ENCODE measurements at places on chromosomes 6 and 20. TPM values are rescaled to one million over a fixed set of nuclear protein-coding genes. Genes with fewer than 3 reads are reported as not detected.

Gene RNF39
- polyA plus RNA-seq, result 1.0 TPM

Gene C6orf52
- 2.5 TPM for polyA plus RNA-seq

Gene PACSIN1
- 0.08 TPM for polyA plus RNA-seq

Gene DYNLT2
- polyA plus RNA-seq, result 0.69 TPM

Gene IP6K3
- 1.3 TPM for polyA plus RNA-seq

Gene MICA
- 28.0 TPM for polyA plus RNA-seq

Gene PRR18
- polyA plus RNA-seq, result 0.49 TPM

Gene GSTA2
- 6.8 TPM for polyA plus RNA-seq

Gene CALHM4
- not detected for polyA plus RNA-seq

Gene PLCB4
- polyA plus RNA-seq, result 2.8 TPM

Gene CST7
- 119 TPM for polyA plus RNA-seq
